Motor neuron (in vitro differentiated cells): ENCODE measurements at places on chromosomes 1 and 21. TPM values are rescaled to one million over a fixed set of nuclear protein-coding genes. Genes with fewer than 3 reads are reported as not detected.

Gene USH2A
- 0.63 and 0.85 TPM in 2 replicates for total RNA-seq

Gene ZBTB8B
- 4.2 and 4.4 TPM in 2 replicates for total RNA-seq

Gene TENT5C
- 0.57 and 0.68 TPM in 2 replicates for total RNA-seq

GRCh38 chr1:55981010-55981650, 598.2 kb downstream of the PLPP3 start:
- ATAC-seq, result no peak

DNA sequence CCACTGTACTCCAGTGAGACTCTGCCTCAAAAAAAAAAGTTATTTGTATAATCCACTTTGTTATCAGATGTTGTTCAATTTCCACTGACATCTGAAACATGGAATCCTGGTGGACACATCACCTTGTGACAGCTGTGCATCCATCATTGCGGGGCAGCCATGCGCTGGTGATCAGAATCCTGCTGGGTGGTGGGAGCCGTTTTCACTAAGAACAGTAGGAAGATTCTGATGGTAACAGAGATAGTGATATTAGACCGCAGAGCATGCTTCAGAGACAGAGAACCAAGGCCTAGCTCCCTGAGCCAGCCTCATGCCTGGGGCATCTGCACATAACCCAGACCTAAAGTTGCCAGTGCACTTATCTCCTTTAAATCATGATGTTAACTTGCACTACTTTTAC, 3.1 kb upstream of the SPRR3 start:
- no peak for ATAC-seq

DNA sequence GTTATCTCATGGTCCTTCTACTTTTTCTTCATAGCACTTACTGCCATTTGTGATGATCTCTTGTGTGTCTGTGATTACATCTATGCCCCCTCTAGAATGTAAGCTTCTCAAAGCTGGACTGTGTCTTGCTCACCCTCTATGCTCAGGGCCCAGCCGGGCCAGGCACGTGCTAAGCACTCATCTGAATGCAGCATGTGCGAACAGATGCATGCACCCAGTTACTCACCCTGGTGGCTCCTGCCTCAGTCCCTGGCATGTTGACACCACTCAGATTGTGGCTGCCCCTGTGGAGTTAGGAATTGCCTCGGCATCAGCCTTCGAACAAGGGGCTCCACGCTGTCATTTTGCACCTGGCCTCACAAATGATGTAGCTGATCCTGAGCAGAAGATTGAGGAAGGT, 19.6 kb upstream of the PABPC4 start:
- ATAC-seq, result peak; percentile 33

DNA sequence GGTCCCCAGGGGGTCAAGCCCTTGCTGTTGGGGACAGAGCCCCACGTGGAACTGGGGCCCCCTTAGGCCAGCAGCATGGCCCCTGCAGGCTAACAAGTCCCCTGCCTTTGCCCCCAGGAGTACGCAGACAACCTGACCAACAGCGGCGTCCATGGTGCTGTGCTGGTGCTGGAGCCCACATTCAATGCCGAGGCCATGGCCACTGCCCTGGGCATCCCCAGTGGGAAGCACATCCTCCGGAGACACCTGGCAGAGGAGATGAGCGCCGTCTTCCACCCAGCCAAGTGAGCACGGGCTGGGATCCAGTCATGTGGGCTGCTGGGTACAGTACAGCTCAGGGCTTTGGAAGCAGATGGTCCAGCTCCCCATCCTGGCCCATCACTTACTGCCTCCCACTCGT, 49.6 kb upstream of the TMEM51 start:
- ATAC-seq, result no peak
